ENCODE measurements at places on chromosomes 4 and X. TPM values are rescaled to one million over a fixed set of nuclear protein-coding genes. Genes with fewer than 3 reads are reported as not detected.
A peak's percentile ranks its signal among the peaks of the same experiment; 100 is the strongest.

HDX gene
- 1.8 TPM for polyA plus RNA-seq

SOWAHB gene
- not detected for polyA plus RNA-seq

HTN3 gene
- not detected for polyA plus RNA-seq

DNA sequence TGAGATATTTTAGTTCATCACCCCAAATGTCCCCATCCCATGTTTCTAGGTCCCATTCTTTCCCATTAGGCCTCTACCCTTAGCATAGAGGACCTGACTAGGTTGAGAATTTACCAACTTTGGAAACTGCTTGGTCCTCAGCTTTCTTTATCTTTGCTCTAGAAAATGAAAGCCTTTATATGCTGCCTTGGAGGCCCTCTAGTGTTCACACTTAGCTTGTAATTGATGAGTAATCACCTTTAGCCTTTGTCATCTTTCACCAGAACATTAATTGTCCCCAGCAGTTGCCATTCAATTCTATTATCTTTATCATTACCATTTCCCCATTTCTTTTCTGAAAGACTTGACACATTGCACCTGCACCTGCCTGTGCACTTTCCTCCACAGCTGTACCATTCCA lies 589.2 kb upstream of the NR3C2 start:
- peak; percentile 19 for DNase-seq

DNA sequence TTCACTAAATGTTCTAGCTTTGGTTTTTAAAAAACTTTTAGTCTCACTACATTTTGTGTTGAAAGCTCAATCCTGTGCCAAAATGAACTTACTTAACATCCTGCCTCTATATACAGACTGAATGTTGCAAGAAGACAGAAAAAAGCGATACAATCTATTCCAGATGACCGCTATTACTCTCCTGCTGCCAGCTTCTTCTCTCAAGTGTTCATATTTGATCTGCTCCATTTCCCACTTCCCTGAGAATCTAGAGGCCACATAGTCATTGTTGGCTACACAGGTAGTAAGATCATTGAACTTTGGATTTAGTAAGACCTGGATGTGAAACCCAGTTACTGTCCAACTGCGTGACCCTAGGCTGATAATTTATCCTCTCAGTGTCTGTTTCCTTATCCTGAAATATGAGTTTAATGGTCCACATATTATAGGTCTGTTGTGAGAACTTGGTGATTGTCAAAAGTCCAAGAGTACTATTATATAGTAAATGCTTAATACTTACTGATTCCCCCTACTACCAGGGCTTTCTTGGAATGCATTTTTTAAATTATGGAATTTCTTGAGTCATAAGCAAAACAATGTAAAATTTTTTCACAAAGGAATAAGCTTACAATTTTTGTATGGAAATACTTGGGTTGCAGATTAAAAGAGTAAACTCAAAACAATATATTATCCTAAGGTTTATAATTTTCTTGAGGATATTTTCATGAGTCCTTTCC lies 976.8 kb upstream of the ADGRL3 start:
- no peak for DNase-seq
